ENCODE measurements at places on chromosomes 1 and 21.

GRCh38 chr21:45468971-45469272 lies 64.0 kb downstream of the COL18A1 start:
- no peak for DNase-seq

DNA sequence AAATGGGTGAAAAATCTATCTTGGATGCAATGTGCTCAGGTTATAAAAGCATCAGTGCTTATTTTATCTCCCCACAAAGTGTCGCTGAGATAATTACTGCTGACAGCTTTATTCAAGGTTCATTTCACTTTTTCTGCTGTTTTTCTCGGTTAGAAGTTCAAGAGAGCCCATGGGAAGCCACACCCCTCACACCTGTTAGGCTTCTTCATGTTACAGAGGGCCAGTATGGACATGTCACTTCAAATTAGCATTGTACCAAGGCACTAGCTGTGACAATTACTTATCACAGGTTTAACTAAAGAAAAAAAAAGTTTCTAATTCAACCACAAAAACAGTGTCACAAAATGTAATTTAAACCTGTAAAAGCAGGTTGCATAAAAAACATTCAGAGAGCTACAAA lies 187.3 kb upstream of the DMRTA2 start:
- DNase-seq, result peak; percentile 75

GRCh38 chr1:161949548-161949947 lies 74.1 kb downstream of the OLFML2B start:
- no peak for DNase-seq

- DNase-seq, result peak; percentile 86
Observed at GRCh38 chr1:104991702-104992101, 1242.0 kb downstream of the AMY1C start.

DNA sequence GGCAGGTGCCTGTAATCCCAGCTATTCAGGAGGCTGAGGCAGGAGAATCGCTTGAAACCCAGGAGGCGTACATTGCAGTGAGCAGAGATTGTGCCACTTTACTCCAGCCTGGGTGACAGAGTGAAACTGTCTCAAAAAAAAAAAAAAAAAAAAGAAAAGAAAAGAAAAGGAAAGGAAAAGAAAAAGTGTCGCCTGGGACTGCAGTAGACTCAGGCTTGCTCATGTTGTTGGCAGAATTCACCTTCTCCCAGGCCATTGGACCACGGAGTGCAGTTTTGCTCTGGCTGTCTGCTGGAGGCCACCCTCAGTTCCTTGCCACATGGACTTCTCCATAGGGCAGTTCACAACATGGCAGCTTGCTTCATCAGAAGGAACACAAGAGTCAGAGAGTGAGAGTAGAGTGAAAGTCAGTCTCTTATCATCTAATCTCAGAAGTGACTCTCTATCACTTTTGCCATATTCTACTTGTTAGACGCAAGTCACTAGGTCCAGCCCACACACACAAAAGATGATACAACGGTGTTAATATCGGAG lies 29.2 kb downstream of the BCAS2 start:
- DNase-seq, result no peak

DNA sequence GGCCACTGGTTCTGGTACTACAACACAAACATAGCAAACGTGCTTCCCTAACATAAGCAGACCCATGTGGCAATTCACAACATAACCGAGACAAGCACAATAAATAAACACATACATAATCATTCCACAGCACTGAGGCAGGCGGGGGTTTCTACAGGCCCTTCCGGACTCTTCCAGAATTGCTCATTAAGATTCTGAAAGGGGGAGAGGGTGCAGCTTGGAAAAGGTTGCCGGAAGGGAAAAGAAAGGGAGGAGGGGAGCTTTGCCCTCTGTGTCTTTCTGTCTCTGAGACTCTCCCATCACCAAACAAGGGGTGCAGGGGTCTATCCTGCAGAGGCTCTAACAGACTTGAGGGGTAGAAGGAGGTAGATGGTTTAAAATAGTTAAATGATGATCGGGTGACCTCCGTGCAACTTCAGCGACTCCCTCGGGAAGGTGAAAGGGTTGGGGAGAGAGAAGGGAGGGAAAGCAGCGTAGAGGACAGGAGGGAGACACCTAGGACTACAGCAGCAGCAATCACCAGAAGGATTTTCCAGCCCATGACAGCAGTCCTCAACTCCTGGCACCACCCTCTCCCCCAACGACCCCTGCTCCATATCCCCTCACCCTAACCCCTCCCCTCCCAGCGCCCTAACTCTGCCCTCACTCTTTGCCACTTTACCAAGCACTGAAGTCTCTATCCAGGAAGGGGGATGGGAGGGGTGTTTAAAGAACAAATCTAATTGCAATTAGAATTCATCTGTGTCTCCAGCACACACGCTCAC lies 365.5 kb upstream of the ESRRG start:
- no peak for DNase-seq

DNA sequence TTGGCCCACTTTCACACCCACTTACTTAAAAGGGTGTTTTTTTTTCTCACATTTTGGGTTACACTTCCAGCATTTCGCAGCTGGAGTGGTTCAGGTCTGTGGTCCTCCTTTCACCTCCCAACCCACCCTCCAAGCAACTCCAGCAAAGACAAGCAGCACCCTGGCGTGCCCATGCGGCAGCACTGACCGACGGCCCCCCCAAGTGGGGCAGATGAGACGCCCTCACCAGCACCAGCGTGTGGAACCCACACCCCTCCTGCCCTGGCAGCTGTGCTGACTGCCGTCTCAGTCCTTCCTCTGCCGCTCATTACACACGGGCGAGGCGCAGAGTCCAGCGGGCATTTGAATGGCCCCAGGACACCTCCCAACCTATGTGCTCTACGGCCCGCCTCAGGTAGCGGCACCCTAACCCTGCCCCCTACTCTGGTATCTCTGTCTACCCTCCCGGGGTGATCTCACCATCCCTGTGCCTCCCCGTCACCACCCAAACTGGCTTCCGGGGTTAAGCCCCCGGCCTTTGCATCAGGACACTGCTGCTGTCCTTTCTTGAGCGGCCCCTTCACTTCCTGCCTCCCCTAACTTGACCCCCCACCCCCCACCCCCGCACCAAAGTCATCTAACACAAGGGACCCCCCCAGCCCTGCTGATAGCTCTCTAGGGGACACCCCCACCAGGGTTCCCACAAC lies 10.9 kb downstream of the LSS start:
- DNase-seq, result no peak

- no peak for DNase-seq
Observed at GRCh38 chr1:222064388-222065211, 322.7 kb upstream of the DUSP10 start.

- DNase-seq, result no peak
Observed at GRCh38 chr1:151905070-151905442, 4.3 kb downstream of the THEM4 start.

DNA sequence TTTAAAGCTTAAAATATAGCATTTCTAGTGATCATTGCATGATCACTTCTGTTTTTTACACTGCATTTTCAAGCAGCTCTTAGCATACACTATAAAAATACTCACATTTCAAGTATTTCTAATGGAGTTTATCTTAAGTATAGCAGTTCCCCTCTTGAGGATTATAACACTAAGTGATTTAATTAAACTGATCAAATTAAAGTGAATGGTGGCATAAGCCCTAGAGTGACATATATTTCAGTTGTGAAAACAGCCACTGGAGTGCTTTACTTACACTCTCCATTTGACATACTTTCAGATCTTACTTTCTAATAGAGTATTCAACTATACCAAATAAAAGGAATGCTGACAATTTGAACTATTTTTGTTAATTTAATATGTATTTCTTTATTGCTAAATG lies 623.3 kb upstream of the TMPRSS15 start:
- peak; percentile 69 for DNase-seq

DNA sequence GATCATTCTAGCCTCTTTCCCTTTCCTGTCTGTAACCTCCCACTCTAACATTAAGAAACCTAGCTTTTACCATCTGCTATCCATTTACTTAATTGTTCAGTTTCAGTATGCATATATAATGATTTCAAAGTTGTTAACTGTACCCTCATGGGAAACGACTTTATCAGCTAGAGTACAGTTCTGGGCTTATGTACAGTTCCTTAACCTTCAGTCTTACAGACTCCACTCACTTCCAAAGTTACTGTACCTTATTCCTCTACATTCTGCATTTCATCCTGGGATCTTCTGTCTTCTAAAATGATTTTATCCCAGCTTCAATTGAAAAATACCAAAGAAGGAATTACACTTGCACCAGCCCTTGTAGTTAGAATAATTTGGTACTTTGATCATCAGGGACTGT lies 108.7 kb upstream of the KCNE2 start:
- no peak for DNase-seq

GRCh38 chr1:116855191-116855619 lies 54.5 kb upstream of the PTGFRN start:
- peak; percentile 32 for DNase-seq

DNA sequence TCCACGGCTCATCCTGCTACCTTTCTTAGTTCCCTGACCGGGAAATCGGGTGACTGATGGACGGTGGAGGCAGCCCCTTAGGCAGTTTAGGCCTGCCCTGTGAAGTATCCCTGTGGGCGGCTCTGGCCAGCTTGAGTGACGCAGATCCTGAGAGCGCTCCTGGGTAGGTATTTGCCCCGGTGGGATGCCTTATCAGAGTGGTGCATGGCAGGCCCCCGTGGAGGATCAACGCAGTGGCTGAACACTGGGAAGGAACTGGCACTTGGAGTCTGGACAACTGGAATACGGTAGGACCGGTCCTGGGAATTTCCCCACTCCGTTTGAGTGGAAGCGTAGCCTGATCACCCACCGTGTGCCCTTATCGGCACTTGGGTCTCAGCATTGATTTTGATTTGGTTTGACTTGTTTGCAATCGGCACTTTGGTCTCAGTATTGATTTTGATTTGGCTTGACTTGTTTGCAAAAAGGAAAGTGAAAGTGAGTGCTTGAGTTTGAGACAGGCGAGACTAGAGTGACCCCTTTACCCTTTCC lies 15.2 kb downstream of the PLA2G2F start:
- DNase-seq, result no peak

- no peak for DNase-seq
Observed at GRCh38 chr1:32150847-32151246, 28.6 kb upstream of the TXLNA start.

DNA sequence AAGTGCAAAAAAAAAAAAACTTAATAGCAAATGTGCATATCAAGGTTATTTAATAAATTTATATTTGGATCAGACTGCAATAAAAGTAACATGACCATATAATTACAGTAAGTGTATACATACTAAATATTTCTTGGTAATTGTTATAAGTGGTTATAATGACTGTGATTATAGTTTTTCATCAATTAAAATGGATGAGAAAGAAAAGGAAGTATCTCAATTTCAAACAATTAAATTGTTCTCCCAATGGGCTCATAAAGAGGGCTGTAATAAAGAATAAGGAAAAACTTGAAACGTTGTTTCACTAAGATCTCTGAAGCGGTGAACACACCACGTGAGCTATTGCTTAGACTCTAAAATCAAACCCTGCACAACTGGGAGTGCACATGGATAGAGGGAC lies 104.1 kb downstream of the CDC42BPA start:
- DNase-seq, result no peak

DNA sequence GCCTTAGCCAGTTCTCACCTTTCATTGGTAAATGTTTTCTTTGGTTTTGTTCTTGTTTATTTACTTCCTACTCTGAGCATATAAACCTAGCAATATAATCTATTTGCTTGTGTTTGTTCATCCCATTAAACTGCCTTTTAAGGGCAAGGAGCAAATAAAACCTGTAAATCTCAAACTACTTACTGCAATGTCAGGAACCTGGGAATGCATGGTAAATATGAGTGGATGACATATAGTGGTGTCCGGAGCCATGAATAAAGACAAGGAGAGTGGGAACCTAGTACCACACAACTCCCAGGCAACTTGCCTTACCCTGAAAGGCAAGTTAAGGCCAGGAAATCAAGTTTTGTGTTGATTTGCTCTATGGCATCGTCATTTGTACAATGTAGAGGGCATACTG lies 1133.7 kb upstream of the NCAM2 start:
- DNase-seq, result no peak

GRCh38 chr1:106480629-106481028 lies 575.8 kb upstream of the PRMT6 start:
- DNase-seq, result no peak

DNA sequence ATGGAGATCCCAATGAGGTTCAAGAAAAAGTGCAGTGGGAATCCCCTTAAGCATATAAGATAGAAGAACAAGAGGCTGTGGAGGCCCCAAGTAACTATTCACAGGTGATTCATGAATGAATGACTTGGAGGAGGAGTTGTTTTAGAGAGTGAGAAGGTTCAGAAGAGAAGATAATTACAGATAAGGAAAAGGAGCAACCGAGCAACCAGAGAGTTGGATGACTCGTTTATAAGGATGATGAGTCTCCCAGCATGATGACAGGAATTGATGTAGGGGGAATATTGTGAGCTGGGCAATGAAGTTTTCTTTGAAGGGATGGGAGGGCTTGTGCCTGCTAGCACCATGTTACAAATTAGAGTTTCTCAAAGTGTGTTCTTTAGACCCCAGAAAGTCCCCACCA lies 9.8 kb downstream of the C8A start:
- no peak for DNase-seq

- DNase-seq, result peak; percentile 40
Observed at GRCh38 chr1:160375788-160376524, 9.1 kb downstream of the NHLH1 start.

DNA sequence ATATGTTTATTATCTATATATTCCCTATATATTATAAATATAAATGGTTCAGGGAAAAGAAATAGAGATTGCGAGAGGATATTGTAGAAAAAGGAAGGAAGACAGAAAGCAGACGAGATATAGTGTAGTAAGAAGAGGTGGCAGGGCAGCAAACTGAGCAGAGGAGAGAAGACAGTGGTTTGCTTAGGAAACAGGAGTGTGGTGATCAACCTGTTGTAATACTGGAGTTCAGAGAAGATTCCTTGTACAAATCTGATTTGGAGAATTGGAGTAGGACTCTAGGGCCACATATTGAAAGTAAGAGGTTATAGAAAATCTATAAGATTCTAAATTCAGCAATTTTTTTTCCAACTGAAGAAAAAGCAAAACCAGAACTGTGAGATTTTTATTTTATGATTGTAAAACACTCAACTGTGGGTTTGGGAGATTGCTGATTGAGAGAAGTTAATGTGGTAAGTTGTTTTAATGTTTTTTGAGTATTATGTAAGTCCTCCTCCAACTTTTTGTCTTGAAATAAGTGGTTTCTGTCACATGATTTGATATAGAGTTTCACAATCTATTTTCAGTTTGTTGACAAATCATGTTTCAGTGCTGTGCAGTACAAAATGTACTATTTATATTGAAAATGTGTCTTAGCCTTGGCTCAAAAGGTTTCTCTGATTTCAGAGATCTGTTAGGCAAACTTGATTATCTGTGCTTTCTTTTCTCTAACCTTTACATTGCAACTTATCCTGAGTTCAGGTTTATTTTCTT lies 9.6 kb upstream of the AMY2B start:
- DNase-seq, result no peak

- no peak for DNase-seq
Observed at GRCh38 chr1:82453511-82454185, 652.9 kb downstream of the ADGRL2 start.
